ENCODE measurements at places on chromosomes 3 and 15. TPM values are rescaled to one million over a fixed set of nuclear protein-coding genes. Genes with fewer than 3 reads are reported as not detected.

The CHRM5 gene
- 0.01 TPM for total RNA-seq

The OTOL1 gene
- total RNA-seq = not detected

The KIF15 gene
- total RNA-seq = 8.9 TPM

The ZNF501 gene
- total RNA-seq = not detected

The FBXO40 gene
- total RNA-seq = not detected

The HESX1 gene
- 0.23 TPM for total RNA-seq
